Ovary (tissue), 10 donors: ENCODE measurements at places on chromosomes 16 and 17.

DNA sequence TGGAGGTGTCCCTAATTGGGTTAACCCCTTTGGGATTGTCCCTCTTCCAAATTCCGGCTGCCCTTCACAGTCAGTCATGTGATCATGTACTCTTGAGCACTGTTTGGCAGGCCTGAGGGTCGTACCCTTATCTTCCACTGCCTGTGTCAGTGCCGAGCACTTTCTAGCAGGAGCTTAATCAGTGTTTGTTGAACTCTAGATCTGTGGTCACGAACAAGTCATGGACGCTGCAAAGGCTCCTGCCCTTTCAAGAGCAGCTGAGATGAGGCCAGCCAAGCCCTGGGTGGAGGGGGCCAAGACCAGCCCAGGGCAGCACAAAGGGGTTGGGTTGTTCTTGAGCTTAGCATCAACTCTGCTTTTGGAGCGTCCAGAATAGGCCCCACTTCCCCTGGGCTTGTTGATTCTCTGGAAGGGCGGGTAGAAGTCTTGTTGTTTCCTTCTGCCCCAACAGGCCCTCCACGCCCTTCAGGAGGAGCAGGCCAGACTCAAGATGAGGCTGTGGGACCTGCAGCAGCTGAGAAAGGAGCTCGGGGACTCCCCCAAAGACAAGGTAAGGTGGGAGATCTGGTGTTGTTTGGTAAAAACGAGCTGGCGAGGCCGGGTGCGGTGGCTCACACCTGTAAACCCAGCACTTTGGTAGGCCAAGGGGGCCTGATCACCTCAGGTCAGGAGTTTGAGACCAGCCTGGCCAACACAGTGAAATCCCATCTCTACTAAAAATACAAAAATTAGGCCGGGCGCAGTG is 5.3 kb downstream of the IFI35 start:
- no peak for DNase-seq

DNA sequence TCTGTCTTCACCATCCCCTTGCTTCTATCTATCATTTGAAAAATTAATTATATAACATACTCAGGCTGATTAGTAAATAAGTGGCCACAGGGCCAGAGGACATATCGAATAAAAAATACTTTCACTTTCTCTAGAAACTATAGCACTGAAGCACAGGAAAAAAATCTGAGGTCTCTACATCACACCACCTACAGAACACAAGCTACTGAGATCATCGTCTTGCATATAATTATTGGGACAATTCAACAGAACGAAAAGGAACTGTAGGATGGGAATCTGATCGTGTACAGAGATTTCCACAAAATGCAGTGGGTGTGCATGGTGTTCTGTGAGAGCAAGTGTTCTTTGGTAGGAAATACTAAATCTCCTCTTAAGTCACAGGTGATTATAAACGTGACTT is 289.6 kb upstream of the ERCC4 start:
- no peak for DNase-seq

GRCh38 chr17:60169921-60170817 is 20.4 kb downstream of the CA4 start:
- no peak for DNase-seq

DNA sequence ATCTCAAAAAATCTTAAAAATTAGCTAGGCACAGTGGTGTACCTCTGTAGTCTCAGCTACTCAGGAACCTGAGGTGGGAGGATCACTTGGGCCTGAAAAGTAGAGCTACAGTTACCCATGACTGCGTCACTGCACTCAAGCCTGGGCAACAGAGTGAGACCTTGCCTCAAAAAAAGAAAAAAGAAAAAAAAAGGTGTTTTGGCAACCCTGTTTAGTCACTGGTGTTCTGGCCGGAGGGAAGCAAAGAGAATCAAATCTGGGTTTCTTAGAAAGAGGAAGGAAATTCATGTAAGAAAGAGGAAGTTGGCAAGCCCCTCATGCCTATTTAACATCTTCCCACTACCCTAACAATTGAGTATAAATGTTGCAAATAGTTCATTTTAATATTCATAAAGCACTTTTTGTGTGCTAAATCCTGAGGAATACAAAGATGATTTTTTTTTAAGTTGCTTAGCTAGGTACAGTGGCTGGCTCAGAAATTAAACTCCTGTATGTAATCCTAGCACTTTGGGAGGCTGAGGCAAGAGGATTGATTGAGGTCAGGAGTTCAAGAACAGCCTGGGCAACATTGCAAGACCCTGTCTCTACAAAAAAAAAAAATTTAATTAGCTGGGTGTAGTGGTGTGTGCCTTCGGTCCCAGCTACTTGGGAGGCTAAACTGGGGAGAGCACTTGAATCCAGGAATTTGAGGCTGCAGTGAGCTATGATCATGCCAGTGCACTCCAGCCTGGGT is 6.5 kb upstream of the USP32 start:
- no peak for DNase-seq

DNA sequence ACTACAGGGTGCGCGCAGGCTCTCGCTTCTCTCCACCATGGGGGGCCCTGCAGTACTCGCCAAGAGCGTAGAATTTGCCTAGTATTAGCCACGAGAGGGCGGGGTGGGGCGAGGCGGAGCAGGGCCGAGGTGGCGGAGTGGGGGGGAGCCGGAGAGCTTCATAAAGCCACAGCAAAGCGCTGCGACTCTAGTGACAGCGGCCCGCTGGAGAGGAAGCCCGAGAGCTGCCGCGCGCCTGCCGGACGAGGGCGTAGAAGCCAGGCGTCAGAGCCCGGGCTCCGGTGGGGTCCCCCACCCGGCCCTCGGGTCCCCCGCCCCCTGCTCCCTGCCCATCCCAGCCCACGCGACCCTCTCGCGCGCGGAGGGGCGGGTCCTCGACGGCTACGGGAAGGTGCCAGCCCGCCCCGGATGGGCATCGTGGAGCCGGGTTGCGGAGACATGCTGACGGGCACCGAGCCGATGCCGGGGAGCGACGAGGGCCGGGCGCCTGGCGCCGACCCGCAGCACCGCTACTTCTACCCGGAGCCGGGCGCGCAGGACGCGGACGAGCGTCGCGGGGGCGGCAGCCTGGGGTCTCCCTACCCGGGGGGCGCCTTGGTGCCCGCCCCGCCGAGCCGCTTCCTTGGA is at the start of gene TBX21:
Gene TBX21 (plus strand): TSS at position 190 of the 627 bp plus-strand sequence. CDS start 219 bp downstream, at position 409.
- DNase-seq = no peak

GRCh38 chr16:27259710-27260109 is 8.9 kb downstream of the NSMCE1 start:
- DNase-seq = no peak

DNA sequence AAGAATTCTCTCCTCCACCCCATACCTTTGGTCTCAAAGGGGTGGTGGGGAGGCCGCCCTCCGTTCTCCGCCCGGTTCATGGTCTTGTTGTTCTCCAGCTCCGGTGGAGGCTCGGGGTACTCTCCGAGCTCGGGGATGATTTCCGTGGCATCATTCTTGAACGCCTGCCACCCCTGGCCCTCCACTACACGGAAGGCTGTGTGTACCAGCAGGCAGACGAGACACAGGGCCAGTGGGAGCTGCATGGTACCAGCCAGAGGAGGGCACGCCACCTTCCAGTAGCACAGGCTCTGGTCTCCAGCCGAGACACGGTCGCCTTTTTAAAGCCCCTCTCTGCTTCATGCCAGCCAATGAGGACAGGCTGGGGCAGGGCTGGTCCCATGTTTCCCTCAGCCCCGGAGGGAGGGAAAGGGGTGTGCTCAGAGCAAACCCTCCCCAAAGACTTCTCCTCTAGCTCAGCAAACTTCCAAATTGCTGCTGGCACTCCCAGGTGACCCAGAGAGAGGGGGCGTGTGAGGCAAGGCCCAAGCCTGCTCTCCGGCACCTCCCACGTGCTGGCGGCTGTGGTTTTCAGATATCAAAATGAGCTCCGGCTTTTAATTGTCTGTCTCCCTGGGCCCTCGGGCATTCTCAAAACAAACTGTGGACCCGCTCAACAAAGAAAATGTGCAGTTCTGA is at the start of gene SOST:
Gene SOST (minus strand): TSS at position 295 of the 678 bp plus-strand sequence. CDS start 50 bp downstream, at position 245.
- no peak for DNase-seq

GRCh38 chr17:64328036-64328858 is 62.4 kb downstream of the PECAM1 start:
- no peak for DNase-seq

- DNase-seq = no peak
Observed at GRCh38 chr16:5903153-5903552, 805.6 kb upstream of the EEF2KMT start.

GRCh38 chr17:35879773-35880654 is at the start of gene CCL5:
CCL5 (minus strand) TSS chr17:35880360.
- DNase-seq = no peak

DNA sequence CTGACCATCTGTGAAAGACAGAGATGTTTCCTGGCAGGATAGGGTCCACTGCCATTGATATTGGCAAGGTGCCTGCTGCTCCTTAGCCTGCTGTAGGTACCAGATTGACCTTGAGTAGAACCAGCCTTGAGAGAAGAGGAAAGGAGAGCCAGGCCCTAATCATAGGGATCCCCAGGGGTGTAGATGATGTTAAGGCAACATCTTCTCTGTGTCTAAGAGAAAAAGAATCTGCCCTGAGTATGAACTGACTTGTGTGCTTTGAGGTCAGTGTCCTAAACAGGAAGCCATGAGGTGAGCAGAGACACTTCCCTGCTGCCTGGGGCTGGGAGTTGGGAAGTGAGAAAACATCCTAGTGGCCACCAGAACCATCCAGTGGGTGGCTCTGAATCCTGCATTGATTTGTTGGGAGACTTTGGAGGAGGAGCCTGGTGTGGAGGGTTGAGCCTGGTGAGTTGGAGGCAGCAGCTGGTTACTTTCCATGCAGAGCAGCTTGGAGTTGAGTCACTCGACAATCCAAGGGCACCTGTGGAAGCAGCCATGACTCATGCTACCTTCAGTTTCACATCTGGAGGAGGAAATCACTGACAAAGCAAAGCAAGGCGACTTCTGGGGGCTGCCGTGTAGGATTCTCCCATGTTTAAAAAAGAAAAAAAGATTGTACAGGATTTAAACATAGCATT is 47.8 kb downstream of the BMERB1 start:
- DNase-seq = peak; percentile 55

GRCh38 chr17:35519439-35519838 is 18.0 kb downstream of the SLFN12L start:
- DNase-seq = no peak

DNA sequence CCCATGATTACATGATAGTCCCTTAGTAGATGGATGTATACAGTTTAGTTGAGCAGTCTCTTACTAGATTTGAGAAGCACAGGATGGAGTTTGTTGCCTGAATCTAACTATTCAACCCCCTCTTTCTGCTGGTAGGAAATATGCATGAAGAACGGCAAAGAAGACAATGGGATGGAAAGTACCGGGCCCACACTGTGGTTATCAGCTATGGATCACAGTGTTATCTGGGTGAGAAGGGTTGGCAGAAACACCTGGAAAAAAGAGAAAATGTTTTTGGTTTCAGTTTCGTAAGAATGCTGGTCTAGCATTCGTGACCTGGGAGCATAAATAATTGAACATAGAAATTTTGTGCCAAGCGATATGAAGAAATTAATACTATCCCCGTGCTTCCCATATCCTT is 53.1 kb downstream of the ANKFN1 start:
- DNase-seq = no peak

DNA sequence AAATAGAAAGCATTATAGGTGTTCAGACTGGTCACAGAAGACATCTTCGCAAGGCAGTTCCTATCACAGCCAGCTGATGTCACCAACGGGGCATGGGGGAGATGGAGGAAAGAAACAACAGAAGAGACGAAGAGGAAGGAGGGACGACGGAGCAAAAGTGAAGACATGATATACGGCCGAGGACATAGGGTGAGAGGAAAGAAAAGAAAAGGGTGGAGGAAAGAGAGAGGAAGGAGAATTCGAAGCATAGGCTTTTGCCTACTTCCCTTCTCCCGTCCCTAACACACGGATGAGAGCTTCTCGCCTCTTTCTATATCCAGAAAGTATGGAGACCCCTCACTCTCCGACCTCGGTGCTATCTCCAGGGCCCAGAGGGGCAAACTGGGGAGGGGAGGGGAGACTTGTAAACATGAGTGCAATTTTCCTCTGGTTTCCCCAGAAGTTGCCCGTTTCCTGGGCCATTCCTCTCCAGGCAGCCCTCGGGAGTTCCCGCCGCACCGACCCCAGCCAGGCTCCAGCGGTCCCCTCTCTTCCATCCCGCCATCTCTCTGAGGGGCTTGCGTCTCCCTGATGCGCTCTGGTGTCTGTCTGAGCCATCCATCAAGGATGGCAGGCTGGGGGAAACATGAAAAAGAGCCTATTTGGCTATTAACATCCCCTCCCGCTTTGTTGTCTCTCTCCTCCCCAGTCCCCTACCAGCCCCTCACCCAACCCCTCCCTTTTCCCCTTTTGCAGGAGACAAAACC is 26.0 kb downstream of the COPZ2 start:
- no peak for DNase-seq

GRCh38 chr16:81860287-81861266 is 81.5 kb downstream of the PLCG2 start:
- DNase-seq = no peak

- DNase-seq = no peak
Observed at GRCh38 chr17:29054835-29055234, 11.9 kb downstream of the PIPOX start.

- DNase-seq = no peak
Observed at GRCh38 chr17:16381496-16381820, 567 bp downstream of the UBB start.

DNA sequence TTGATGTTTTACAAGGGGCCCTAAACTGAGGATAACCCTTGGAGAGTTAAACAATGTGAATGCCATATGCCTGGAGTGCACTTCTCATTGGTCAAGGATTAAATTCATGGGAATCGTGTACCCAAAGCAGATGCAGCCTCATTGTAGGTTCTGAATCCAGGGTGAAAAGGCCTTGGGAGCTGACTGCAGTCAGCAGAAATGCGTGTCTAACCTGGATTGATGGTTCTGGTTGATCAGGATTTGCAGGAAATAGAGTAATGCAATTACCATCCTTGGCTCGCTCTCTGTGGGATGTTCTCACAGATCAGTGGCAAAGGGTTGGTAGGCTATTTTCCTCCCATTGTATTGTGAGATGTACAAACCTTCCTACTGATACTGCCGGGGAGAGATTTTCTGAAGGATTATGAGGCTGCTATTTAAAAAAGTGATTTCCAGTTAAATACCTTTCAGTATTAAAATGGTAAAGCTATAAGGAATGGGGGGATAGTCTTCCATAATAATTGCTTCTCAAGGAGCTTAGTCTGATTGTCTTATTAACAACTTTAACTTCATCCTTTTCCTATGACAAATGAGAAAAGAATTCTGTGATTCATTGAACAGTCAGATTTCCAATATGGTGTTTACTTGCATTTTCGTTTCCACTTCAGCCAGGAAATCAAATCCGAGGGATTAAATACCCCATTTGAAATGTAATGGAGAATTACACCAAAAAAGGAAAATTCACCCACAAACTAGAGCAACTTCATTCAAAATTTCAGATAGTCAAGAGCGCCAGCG is 1028.1 kb upstream of the EEF2KMT start:
- no peak for DNase-seq

- no peak for DNase-seq
Observed at GRCh38 chr16:30843501-30843900, 50.4 kb downstream of the BCL7C start.

DNA sequence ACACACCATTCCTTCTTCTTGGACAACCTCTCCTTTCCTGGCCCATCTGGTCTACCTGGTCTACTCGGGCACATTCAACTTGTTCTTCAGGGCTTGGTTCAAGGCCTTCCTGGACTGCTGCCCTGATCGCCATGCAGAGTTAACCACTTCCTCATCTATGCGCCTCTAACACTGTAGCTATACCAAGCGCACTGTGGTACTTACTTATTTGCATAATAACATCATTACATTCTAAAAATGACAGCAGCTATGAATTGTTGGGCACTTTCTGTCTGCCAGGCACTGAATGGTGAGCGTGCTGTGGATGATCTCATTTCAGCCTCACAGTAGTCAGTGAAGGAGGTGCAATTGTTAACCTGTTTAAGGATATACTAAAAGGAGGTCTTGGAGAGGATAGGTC is 66.9 kb upstream of the SDK2 start:
- no peak for DNase-seq
